Right ventricle myocardium inferior (tissue), 1 donor: ENCODE measurements at places on chromosomes 1 and 21. TPM values are rescaled to one million over a fixed set of nuclear protein-coding genes. Genes with fewer than 3 reads are reported as not detected.

- DNase-seq: no peak
These were observed 56.0 kb upstream of the GCLM start for GRCh38 chr1:93965256-93965655.

The LYPD8 gene
- not detected for total RNA-seq

- no peak for DNase-seq
These were observed 287.5 kb downstream of the HLX start for GRCh38 chr1:221166559-221167318.

DNA sequence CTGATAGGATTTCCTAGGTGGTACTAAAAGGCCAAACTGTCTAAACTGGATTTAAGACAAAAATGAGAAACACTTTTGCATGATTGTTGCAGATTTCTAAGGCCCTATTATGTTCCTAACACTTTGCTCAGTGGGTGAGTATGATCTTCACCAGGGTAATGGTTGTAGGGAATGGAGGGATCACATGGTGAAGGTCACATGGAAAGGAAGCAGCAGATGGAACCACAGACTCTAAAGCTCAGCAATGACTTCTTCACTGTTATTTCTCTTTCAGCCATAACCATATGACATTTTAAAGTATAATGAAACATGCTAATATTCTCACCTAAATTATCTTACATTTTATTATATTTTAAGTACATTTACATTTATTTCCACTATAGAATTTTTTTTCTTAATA is 51.5 kb downstream of the CHRM3 start:
- DNase-seq: no peak

DNA sequence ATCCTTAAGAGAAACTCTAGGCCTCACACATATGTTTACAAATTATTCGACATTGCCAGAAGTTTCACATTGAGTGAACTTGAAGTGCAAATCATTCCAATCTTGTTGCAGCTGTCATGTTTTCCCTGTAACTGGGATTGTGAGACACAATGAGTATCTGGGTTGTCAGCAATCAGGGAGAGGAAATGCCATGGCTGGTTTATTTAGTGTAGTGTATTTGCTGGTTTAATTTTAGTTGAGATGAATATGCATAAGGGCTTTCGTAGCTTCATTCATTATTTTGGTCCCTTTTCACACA is 54.2 kb upstream of the USP1 start:
- DNase-seq: no peak

- no peak for DNase-seq
These were observed 577.4 kb upstream of the PBX1 start for GRCh38 chr1:163981500-163982030.

DNA sequence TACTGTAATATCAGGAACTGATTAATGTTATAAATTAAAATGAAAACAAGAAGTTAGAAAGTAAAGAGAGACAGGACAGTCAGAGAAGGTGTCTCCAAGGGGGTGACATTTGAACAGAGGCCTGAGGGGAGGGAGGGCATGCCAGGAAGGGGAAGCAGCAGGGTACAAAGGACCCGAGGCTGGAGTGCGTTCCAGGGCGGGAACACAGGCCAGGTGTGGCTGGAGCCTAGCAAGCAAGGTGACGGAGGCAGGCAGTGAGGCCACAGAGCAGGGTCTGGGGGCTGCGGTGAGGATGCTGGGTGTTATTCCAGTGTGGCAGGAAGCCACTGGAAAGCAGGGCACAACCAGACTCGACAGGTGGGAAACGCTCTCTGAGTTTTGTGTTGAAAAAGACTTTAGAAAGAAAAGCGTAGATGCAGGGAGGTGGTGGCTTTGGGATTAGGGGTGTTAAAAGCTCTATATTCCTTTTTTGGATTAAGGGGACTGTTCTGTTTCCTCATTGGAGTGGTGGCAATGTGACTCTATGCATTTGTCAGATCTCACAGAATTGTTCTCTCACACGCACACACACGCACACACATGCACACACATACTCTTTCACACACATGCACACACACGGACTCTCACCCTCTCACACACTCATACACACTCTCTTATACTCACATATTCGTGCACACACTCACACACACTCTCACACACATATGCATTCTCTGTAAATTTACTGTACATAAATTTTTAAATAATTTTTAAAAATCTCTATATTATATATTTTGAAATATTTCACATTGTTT is 124.5 kb downstream of the GLIS1 start:
- no peak for DNase-seq

- peak; percentile 84 for DNase-seq
These were observed 1.1 kb downstream of the ADGRB2 start for GRCh38 chr1:31762726-31763670.

GRCh38 chr1:191255354-191256054 is 777.8 kb upstream of the BRINP3 start:
- no peak for DNase-seq

The GPR3 gene
- total RNA-seq: not detected

The OR10Z1 gene
- not detected for total RNA-seq

DNA sequence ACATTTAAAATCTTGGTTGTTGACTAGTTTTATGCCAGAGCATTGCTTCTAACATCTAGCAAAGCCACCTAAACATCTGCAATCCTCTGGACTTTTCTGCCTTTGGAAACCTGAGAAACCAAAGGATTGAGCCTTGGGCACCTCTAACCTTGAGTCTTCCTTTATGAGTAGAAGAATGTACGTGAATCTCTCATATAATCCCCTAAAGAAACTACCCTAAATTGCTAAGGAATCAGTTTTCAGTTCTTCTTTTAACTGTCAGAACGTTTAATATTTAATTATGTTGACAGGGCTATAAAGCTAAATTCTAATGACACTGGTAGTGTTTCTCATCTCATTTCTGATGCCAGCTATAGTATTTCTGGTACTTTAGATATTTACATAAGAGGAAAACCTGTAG is 997.3 kb downstream of the AMY1C start:
- DNase-seq: no peak

- DNase-seq: no peak
These were observed 698.6 kb downstream of the PLA2G4A start for GRCh38 chr1:187527346-187527745.

The AIDA gene
- 58.4 TPM for total RNA-seq

- DNase-seq: no peak
These were observed 44.8 kb upstream of the ABCG1 start for GRCh38 chr21:42174173-42174572.

- DNase-seq: no peak
These were observed 1.7 kb upstream of the VWA1 start for GRCh38 chr1:1433804-1434130.

The NPHS2 gene
- not detected for total RNA-seq

The BMP8B gene
- total RNA-seq: 0.41 TPM

DNA sequence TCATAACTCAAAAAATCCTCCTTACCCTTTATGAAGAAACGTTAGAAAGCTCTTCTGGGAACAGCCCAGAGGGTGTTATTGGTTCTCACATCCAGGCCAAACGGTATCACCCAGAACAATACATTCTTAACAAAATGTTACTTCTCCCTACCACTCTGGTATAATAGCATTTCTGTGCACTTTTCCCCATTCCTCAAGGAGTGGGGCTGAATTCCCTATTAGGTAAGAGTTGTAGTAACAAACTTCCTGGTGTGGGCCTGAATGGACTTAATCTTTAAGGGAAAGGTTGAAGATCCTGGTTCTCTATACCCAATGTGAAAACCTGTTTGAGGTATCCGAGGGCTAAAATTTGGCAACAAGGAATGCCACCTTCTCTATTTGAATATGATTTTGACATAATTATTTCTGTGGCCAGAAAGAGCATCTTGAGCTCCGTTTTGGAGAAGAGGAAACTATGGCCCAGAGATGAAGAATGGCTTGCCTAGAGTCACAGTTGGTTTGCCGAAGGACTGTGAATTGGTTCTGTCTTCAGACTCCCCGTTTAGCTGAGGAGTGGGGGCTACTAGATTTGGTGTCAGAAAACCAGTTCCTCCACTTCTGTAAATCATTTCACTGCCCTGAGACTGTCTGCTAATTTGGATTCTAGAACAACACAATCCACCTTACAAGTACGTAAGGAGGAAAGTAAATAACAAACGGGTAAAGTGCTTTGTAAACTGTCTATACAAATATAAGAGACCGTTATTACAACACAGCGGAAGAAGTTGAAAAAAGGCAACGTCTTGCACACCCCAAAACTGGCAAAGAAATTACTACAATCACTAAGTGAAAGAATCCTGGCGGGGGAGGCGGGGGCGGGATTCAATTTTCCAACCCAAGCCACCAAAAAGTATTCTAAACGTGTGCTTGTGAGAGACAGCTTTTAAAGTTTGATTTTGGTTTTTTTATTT is 2.3 kb downstream of the ANP32E start:
- no peak for DNase-seq

DNA sequence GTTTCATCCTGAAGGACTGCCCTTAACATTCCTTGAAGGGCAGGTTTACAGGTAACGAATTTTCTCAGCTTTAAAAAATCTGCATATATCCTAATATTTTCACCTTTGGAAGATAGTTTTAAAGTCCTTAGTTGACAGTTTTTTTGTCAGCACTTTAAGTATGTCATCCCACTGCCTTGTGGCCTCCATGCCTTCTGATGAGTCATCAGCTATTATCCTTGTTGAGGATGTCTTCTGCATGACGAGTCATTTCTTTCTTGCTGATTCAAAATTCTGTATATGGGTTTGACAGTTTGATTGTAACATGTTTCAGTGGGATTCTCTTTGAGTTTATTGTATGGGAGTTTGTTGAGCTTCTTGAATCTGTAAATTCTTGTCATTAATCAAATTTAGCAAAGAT is 500.6 kb downstream of the DISC1 start:
- no peak for DNase-seq

GRCh38 chr1:71047635-71048607 is at the start of gene PTGER3:
PTGER3 (minus strand) TSS chr1:71047816; CDS start chr1:71047577, 239 bp downstream.
- peak; percentile 91 for DNase-seq

- no peak for DNase-seq
These were observed 30.2 kb downstream of the NUCKS1 start for GRCh38 chr1:205719762-205720161.

DNA sequence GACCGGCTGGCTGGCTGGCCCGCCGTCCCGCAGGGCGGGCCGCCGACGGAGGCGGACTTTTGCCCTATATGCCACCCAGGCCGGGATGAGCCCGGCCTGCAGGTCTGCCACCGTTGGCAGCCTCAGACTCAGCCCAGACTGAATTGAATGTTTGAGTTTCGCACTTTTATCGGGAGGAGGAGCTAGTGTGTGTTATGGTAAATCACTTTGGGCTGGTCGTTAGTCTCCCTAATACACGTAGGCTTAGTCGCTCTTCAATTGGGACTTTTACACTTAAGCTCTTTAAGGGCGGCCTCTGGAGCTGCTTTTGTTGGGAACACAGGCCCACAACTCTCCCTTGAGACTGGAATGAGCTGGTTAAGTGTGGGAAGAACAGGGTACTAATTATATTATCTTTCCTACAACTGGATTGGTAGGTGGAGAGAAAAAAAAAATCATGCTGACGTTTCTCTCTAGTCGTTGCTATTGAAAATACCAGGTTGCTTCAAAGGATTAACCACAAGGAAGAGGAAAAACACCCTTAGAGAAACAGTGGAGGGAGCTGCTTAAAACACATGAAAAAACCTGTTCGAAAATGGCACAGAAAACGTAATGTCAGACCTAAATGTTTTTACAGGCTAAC is 1.4 kb upstream of the IRF2BP2 start:
- DNase-seq: no peak

DNA sequence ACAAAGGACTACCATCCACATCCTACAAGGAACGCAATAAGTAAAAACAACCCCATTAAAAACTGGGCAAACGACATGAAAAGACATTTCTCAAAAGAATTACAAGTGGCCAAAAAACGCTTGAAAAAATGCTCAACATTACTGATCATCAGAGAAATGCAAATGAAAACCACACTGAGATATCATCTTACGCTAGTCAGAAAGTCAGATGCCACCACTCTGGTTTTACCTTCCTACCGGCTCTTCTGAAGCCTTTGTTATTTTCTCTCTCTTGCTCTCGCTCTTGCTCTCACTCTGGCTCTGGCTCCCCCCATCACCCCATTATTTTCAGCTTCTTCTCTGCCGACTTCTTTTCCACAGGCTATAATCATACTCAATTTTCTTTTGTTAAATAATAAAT is 38.8 kb downstream of the VPS45 start:
- DNase-seq: no peak

DNA sequence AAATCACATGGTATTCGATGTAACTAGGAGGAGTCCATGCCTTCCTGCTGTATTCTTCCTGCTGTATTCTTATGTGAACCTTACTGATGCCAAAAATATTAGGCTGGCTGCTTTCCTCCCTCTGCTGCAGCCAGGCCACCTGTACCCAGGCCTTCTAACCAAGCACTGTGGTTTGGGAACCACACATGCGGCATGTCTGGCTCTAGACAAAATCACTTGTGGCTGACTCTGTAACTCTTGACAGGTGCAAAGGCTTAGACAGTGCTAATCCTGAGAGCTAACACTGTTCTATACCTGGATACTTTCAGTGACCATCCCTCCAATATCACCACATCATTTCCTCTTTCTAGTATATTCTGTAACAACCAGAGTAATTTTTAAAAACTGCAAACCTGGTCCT is 67.7 kb downstream of the PCP4 start:
- no peak for DNase-seq
